Brain pericyte (primary cell): ENCODE measurements at places on chromosomes 4 and X.

- DNase-seq, result no peak
Observed at GRCh38 chr4:45931154-45931553, 192.7 kb downstream of the GABRG1 start.

- no peak for DNase-seq
Observed at GRCh38 chr4:184306470-184306869, 88.8 kb upstream of the ENPP6 start.

DNA sequence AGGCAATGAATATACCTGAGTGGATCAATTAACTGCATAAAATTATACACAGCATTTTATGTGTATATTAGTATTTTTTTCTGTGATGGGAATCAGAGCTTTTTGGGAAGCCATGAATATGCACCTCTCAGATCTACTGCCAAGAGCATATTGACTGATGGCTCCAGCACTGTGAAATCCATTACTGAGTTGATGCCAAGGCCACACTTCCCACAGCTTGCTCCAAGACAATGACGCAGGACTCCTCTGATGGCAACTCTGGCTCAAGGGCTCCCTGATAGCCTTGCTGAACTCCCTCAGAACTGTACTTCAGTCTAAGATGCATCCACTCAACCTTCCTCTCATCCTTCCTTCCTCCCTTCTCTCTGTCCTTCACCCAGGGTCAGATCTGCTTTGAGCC lies 82.7 kb downstream of the OTC start:
- no peak for DNase-seq

- no peak for DNase-seq
Observed at GRCh38 chr4:88356771-88357170, 21.9 kb upstream of the HERC6 start.

DNA sequence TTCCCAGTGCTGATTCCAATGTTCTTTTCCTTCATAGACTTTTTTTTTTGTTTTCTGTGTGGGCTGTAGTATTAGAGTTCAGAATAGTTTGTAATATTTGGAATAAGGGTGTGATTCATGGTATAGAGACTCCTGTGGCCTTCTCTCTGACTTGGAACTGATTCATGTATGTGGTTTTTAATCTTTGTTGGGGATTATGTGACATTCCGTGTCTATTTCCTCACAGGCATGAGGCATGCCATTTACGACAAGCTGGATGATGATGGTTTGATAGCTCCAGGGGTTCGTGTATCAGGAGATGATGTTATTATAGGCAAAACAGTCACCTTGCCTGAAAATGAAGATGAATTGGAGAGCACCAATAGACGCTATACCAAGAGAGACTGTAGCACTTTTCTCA lies 44.4 kb downstream of the POLR2B start:
- no peak for DNase-seq
